Right renal pelvis (tissue), 4 donors: ENCODE measurements at places on chromosomes 6 and 20. TPM values are rescaled to one million over a fixed set of nuclear protein-coding genes. Genes with fewer than 3 reads are reported as not detected.

DNA sequence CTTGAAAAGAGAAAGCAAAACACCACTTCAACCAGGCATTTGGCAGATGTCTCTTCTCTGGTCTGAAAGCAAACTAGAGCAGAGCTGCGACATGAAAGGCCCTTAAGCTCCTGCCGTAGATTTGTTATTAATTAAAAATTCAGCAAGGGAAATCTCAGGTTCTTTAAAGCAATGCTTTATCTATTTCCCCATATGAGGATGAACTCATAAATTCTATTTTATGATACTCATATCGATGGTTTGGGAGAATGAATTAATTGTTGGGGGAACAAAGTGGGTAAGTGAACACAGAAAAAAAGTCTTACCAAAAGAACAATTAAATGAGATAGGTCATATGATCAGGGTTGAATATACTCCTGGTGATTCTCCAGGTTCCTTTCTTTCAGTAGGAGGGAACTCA, 464.7 kb upstream of the SLC35B3 start:
- no peak for DNase-seq

DNA sequence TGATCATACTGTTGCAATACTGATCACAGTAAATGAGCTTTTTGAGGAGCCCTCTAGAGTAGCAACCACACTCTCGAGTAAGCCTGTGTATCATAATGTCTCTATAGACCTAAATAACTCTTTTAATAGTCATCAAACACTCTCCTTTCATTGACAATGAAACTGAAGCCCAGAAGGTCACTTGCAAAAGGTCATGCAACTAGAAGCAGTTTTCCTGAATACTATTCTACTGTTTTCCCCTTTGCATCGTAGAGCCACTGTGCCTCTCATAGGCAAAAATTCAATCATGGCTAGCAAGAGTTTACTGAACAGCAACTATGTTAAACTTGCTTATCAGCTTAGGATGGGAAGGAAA, 105.3 kb downstream of the HIVEP2 start:
- DNase-seq = no peak

GRCh38 chr6:74879234-74879633, 326.6 kb downstream of the COL12A1 start:
- DNase-seq = no peak

DNA sequence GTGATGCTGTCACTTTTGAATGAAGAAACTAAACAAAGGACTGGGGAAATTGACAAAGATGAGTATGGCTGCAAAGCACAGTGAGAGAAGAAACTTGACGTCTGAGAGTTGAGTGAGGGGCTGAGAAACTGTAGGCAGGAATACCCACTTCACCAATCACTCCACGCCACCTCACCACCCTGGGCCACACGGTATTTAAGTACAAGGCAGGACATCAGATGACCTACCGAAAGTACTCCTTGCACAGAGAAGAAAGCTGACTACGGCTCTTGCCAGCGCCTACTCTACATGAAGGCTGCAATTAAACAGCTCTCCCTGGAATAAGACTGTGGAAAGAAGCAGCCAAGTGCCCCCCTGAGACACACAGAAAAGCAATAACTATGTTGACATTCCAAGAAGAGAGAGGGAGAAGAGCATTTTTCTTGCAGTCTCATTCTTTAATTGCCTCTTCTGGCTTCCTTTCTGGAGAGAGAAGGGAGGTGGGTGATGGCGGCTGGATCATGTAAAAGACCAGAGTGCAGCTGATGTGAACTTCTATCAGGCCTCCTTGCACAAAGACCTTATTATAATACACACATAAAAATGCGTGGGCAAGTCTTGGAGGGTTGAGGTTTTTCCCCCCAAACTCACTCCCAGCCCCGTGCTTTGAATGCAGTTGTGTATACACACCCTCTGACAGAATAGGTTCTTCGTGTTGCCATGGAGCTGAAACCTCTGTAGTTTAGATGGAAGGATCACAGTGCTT, 44.6 kb downstream of the HIVEP2 start:
- DNase-seq = no peak

DNA sequence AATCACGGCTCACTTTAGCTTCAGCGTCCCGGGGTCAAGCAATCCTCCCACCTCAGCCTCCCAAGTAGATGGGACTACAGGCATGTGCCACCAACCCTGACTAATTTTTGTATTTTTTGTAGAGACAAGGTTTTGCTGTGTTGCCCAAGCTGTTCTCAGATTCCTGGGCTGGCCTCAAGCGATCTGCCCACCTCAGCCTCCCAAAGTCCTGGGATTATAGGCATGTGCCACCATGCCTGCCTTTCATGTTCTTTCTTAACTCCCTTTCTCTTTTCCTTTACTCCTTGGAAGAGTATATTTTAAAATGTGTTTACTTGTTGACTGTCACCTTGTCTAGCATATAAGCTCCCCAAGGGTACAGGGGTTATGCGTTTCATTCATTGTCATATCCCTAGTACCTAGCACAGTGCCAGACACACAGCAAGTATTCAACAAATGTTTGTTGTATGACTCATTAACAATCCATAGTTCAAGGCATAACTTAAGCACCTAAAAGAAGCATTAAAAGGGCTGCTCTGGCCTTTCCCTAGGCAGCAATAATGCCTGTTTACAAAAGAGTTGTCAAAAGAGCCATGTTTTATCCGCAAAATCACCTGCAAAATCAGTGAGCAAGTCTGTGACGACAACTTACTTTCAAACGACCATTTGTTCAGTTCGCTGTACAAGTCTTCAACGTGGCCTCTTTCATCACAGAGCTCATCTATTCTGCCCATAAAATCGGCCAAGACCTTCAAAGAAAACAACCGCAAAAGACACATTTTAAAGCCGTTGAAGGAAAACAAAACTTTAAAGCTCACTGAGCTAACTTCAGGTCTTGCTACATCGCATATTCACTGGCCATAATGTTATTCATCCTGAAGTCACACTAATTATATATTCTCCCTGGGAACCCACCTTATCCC, 4.6 kb downstream of the CYP24A1 start:
- no peak for DNase-seq

DNA sequence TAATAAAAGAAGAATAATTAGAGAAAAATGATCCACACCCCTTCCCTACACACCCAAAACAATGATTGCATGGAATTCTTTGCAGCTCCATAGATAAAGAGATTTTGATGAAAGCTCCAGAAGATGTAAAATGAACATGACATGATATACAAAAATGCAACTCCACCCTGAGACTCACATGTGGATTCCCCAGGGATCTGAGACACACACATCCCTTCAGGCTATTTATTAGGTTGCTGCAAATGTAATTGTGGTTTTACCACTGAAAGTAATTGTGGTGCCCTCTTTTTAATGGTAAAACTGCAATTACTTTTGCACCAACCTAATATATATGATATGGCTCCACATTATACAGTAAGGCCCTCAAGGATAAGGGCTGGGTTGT, 40.4 kb upstream of the TBC1D7 start:
- DNase-seq = no peak

GRCh38 chr20:23097636-23098580, 11.8 kb upstream of the CD93 start:
- DNase-seq = no peak

DNA sequence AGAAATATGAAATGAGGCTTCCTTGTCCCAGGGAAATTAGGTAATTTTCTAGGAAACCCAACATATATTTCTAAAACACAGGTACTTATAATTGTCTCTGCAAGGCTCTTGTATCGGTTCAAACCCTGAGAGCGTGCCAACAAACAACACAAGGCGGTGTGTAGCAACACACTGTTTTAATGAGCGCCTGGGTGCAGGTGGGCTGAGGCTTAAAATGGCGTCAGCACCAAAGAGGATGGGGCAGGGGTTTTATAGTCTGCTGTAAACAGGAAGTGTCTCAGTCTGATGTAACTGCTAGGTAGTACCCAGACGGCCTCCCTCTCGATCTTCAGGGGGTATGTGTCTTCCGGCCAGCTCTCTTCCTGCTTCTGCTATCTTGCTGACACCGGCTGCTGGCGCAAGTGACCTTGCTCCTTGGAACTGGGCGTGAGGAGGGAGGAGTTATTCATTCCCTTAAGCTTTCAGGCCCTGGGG, 69.7 kb downstream of the EPB41L2 start:
- DNase-seq = no peak

- DNase-seq = no peak
Measured at GRCh38 chr6:90403489-90404381, 107.1 kb upstream of the BACH2 start.

GRCh38 chr6:81063891-81064290, 688.6 kb downstream of the TENT5A start:
- DNase-seq = no peak

Gene MLIP
- polyA plus RNA-seq = 0.52 TPM

Gene MAK
- polyA plus RNA-seq = 1.6 TPM

Gene SAPCD1
- 9.2 TPM for polyA plus RNA-seq
